ENCODE measurements at places on chromosomes 3 and 15. TPM values are rescaled to one million over a fixed set of nuclear protein-coding genes. Genes with fewer than 3 reads are reported as not detected.

DNA sequence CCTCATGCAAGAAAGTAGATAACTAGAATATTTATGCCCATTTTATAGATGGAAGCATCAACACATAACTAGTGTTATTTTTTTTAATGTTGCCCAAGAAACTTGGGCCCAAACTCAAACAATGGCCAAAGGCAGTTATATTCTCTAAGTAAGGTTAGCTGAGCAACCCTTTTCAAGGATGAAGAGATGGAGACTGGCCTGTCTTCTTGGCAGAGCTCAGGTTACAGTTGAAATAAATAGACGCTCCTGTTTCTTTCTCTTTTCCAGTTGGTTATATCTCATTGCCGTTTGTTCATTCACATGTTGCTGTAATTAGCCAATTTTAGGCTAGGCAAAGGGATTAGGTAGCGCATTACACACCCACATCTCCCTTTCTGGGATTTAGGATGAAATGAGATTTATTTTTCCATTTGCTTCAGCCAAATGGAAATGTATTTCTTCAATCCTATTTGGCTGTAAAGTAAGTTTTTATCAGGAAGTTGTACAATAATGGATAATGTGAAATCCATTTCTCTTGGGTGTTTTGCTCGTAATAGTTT, 93.2 kb downstream of the CMSS1 start:
- DNase-seq = no peak

- no peak for DNase-seq
Observed at GRCh38 chr15:65920825-65921309, 51.6 kb downstream of the RAB11A start.

- peak; percentile 49 for DNase-seq
Observed at GRCh38 chr3:173584838-173585831, 187.6 kb downstream of the NLGN1 start.

- no peak for DNase-seq
Observed at GRCh38 chr3:16203031-16203430, 28.6 kb downstream of the GALNT15 start.

- no peak for DNase-seq
Observed at GRCh38 chr3:102454181-102454580, 19.4 kb downstream of the ZPLD1 start.

DNA sequence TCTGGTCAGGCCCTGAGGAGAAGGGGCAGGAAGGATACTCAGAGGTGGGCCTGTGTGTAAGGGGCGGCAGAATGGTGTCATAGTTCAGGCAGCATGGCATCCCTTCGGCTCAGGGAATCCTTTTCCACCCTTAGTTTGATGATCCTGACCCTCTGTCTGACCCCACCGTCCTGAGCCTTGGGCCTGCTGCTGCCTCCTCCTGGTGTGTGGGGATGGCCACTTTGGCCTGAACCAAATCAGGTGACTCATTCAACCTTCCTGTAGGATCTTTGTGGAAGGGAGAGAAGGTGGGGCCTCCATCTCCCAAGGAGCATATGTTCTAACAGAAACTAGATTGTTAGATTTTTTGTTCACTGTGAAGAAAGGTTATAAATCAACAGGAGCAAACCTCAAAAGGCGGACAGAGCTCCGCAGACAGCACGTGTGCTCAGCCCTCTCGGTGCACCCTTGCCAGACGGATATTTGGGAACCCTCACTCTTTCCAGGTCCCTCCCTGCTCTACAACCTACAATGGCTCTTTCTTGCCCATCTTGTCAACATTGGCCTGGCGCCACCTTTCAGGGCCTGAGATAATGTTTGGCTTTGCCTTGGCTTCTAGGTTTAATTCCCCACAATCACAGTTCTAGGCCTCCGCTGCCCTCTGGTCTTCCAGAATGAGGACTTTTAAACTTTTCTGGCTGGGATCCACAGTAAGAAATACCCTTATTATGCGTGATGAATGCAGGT, 21.7 kb downstream of the THSD4 start:
- no peak for DNase-seq

Gene HIGD2B
- total RNA-seq = not detected

Gene OR5K2
- not detected for total RNA-seq

Gene GRAMD2A
- 3.1 TPM for total RNA-seq

All from ureter (tissue), 1 donor.